ENCODE measurements at places on chromosomes 16 and 17.

DNA sequence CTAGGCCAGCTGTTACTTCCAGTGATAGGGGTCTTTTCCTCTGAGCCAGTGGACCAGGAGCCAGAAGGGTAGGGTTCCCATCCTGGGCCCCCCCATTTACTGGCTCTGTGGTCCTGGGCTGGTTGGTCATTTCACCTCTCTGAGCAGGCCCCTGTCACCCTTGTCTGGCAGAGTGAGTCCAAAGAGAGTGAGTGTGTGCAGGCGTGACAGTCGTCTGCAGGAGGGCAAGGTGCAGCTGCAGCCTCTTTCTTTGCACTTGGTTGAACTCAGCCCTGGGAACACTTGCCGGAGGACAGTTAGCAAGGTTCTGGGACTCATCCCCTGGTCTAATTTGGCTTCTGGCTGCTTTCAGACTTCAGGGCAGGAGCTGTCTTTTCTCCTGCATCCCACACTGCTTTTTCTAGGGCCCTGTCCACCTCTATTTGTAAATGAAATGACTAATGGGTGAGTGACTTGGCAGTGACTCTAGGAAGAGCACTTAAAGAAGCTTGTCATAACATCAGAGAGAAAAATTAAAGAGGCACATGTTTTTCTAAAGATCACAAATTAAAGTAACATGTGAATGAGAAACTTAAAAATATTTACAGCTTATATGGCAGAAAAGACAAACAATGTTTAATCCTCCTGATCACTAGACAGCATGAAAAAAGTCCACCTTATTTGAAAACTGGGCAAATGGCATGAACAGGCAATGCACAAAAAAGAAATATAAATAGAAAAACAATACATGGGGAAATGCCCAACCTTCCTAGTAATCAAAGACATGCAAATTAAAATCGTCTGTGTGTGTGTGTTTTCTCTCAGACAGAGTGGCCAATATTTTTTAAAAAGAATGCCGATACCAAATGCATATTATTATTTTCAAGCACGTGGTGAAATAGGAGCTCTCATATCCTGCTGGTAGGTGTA lies 137.5 kb downstream of the NTN1 start:
- no peak for DNase-seq

DNA sequence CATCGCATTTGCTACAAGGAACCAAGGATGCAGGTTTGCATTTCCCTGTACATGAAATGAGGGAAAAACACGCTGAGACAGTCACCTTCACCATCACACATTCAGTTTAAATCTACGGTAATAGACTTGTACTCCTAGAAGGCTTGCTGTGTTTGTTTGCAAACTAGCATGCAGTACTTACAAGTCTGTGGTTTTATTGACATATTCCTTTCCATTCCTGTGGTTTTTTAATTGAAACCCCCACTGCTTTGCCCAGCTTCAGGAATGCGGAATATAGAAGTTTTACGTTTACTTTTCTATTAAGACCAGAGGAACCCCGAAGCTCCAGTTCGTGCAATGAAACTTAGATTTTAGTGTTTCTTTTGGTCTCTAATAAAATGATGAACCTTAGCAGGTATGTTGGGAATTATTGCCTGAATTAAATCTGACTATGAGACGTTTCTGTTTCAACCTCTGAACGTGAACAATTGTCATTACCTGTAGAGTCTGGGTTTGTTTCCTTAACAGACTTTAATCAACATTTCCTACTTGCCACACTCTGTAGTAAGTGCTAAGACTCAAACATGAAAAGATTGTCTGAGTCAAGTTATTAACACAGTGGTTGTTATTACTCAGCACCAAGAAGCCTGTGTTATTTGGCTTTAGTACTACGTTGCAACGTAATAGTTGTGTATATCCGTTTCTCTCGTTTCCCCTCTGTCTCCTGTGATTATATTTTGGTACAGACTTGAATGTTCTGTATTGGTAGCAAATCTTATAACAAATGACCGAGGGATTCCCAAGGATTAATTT lies 793.3 kb upstream of the GOT2 start:
- DNase-seq: no peak

DNA sequence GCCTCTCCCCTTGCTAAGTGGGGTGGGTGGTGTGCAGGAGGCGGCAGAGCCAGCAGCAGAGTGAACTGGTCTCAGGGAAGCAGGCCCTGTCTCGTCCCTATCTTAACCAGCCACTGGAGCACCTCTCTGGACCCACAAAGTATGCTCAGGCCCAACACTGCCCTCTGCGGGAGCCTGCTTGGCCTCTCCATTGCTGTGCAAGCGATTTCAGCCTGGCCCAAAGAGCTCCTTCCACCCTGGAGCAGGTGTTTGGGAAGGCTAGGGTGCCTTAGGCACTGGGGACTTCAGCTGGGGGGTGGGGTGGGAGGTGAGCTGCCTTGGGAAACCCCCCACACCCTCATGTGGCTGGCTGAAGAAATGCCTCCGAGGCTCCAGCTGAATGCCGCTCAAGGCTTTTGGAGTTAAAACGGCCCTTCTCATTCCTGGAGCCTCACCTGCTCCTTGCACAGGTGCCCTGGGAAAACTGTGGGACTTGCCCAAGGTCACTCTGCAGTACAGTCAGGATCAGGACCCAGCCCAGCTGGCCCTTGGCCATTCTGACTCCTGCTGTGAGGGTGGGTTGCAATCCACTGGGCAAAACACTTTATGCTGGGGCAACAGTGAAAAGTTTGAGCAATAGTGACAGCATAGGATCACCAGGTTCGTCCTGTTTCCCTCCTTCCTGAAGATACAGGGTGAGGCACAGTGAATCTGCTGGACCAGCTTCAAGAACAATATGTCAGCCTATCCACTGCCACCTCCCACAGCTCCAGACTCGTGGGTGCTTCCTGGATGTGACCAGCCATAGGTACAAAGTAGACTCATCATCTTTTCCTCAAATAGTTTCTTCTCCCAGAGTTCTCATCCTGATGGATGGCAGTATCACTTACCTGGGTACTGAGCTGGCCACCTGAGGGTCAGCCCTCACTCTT lies 5.9 kb upstream of the UBE2O start:
- DNase-seq: no peak

- no peak for DNase-seq
Measured at GRCh38 chr16:59198487-59198886, 464.4 kb upstream of the GOT2 start.
